ENCODE measurements at places on chromosomes 3 and 15. TPM values are rescaled to one million over a fixed set of nuclear protein-coding genes. Genes with fewer than 3 reads are reported as not detected.

- no peak for DNase-seq
These were observed 9.2 kb upstream of the LYZL4 start for GRCh38 chr3:42419563-42419962.

DNA sequence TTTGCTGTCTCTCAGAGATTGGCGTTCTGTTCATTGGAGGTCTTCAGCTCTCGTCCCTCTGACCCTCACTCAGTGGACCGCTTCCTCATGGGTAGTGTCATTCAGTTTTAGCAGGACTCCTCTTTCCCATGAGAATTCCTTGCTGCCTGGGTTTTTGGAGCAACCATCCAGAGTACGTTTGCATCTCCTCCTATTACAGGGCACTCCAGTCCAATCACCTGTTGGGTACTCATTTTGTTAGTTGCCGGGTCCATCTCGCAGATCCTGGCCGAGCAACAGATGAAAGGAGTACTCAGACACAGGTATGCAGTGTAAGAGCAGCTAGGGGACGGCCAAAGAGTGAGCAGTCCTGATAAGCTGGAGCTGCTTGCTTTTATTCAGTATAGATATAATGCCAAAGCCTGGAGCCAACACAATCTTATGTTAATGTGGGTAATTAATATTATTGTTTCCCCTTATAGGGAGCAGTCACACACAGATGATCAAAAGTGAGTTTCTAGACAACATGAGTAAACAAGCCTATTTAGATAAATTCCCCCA is 49.6 kb downstream of the ISG20 start:
- no peak for DNase-seq

GRCh38 chr3:37795431-37796061 is 66.1 kb upstream of the CTDSPL start:
- DNase-seq = no peak

DNA sequence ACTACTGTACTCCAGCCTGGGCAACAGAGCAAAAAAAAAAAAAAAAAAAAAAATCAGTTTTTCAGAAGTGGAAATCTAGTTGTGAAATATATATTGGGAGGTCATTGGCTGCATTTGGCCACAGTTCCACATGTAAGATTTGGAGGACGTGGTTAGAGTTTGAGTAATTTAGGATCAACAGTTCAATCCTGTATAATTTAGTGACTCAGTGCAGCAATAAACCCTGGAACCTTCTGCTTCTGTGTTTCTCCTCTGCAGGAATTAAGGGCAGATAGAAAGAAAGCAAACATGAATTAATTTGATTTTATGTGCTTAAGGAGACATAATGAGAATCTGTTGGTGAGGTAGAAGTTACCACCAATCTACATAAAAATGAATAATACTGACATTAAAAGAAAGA is 347.0 kb downstream of the PTPRG start:
- no peak for DNase-seq

- no peak for DNase-seq
These were observed 21.0 kb downstream of the ZDHHC3 start for GRCh38 chr3:44954962-44955361.

The IL17RE gene
- total RNA-seq = 1.8 TPM

The APOD gene
- total RNA-seq = 148 TPM

- DNase-seq = no peak
These were observed 110.7 kb upstream of the IL12A start for GRCh38 chr3:159877924-159878323.

The ARPP21 gene
- 1.9 TPM for total RNA-seq

The TRMT10C gene
- 15.5 TPM for total RNA-seq

DNA sequence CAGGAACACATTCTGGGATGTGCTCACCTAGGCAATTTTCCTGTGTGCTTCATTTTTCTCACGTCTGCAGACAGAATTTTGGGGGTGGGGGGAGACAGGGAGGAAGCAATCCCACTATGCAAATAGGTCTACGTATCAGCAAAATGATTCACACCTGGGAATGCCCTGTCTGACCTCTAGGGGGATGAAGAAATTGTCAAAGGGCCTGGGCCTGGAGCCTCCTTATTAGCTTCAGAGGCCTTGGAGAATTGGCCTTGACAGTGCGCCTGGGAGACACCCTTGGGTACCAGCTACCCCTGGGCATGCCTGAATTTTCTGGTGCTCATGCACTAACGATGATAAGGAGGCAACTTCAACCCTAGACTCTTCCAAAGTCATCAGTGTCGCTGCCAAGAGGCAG is 207.5 kb downstream of the CADPS start:
- DNase-seq = no peak

DNA sequence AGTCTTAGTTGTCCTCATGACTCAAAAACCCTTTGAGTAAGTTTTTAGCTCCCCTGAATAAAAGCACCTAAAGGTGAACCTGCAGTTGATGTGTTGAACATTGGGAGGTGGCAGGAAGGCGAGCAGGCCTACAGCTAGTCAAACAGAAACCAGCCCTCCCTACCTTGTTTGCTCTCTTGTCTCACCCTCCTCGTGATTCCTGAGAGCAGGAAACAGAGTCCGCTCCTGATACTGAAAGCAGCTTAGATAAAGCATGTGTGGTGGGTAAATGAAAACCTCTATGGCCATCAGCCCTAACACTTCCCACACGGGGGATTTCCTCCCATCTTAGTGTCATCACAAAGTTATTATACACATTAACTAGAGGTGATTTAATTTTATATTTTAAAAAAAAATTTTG is 21.8 kb upstream of the CLDN18 start:
- DNase-seq = no peak

The SLC22A13 gene
- not detected for total RNA-seq

The BFSP2 gene
- total RNA-seq = not detected

GRCh38 chr3:59527493-59527892 is 477.7 kb upstream of the CFAP20DC start:
- DNase-seq = no peak

Measured in sigmoid colon (tissue), 7 donors.